ENCODE measurements at places on chromosomes 5 and 9.

DNA sequence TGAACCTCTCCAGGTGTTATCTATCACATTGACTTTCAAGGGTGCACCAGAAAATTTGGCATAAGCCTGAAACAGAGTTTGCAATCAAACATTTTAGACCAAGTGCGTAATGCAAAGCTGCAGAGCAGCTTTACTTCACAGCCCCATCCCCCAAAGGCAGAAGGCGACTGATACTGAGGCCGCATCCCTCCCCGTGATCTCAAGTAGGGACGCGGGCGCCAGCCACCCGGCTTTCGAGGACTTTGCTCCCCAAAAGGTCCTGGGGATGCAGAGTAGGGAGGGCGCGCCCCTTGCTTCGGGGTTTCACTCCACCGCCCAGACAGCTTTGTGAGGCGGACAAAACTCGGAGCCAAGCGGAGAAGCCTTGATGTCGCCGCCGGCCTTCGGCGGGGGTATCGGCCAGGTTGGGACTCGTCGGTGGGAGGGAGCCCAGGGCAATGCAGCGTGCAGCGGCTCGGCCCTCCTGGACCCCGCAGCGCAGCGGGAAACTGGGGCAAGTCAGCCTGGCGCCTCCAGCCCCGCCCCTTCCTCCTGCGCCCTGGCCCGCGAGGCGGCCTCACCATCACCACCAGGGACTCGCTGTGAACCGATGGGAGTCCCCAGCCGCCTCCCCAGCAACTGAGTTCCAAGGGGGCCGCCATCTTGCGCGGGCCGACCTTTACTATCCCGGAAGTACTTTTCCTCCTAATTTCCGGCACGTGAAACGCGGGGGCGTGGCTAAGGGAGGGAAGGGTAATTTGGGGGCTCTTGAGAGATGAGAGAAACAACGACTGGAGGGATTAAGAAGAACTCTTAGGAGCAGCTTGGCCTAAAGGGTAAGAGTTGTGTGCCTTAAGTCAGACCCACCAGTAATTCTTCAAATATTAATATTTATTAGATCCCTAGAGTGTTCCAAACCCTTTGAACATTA, at the start of gene MTX3:
Gene MTX3 (minus strand): TSS at position 665 of the 910 bp plus-strand sequence. CDS start 24 bp downstream, at position 641.
- DNase-seq = peak; percentile 94

GRCh38 chr5:68490406-68490805, 274.9 kb downstream of the PIK3R1 start:
- no peak for DNase-seq

- no peak for DNase-seq
Observed at GRCh38 chr9:127805620-127806019, 2.9 kb downstream of the FPGS start.

GRCh38 chr5:153222936-153223335, 267.5 kb upstream of the GRIA1 start:
- DNase-seq = no peak

DNA sequence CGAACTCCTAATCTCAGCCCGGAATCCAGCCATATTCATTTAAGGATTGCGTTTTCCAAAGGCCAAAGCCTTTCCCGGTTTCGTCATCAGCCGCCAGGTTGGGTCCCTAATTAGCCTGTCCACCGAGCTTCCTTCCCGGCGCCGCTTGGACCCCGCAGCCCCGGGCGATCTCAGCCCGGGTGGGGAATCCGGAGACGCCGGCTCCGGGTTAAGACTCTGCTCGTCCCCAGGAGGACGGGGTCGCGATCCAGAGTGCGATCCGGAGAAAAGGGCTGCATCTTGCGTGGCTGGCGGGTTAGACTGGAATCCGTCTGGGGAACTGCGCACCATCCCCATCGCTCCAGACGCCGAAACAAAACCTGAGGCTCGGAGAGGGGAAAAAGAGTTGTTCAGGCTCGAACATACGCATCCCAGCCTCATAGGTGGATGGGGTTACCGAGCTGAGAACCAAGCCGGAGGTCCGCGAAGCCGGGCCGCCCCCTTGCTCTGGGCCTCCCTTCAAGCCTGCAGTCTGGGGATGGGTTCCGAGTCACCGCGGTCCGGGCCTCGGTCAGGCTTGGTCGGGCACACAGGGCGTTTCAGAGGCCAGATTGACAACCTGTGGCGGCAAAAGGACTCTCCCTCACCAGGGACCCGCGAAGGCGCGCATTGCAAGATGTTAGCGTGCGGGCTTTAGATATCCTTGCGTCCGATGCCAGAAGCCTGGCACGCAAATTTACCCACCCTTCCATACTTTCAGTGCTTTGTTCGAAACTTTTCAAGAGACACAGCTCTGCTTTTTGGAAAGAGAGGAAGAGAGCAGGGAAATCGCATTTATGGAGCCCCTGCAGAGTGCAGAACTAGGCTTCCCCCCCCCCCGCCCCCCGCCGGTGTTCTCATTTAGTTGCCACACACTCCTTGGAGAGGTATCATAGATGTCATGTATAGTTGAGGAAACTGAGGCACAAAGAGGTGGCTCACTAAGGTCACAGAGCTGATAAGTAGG, 7.9 kb downstream of the MSX2 start:
- DNase-seq = no peak

GRCh38 chr5:159444441-159445082, 114.3 kb upstream of the IL12B start:
- DNase-seq = peak; percentile 50

DNA sequence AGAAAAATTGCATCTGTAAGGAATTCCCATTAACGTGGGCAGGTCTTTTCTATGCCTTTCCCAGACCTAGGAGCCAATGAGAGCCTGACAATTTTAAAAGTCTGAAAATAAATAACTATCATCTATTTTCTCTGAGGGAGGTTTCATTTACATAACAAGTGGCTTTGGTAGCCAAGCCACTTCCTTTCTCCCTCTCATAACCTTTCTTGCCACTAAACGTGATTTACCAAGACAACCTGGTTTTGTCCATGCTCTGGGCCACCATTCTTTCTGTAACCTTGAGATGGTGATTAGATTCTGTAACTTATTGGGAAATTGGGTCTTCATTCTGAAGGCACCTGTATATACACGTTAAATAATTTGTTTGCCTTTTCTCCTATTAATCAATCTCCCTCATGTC, 1046.9 kb downstream of the CDH12 start:
- no peak for DNase-seq

DNA sequence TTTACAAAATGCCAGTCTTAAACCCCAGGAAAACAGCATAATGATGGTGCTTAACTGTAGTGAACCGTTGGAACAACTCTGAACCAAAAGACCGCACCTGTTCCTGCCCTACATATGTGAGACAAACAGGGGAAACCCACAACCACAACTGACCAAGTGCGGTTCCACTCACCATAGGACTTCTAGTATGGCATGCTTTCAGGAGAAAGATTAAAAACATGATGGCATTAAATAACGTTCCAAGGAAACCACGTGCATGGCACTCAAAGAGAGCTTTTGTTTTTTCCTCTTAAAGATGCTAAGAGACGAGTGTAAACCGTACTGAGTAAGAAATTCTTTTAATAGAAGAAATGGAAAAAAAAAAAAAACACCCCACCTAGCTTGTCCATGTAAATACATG, 119.8 kb downstream of the SSBP2 start:
- peak; percentile 81 for DNase-seq

DNA sequence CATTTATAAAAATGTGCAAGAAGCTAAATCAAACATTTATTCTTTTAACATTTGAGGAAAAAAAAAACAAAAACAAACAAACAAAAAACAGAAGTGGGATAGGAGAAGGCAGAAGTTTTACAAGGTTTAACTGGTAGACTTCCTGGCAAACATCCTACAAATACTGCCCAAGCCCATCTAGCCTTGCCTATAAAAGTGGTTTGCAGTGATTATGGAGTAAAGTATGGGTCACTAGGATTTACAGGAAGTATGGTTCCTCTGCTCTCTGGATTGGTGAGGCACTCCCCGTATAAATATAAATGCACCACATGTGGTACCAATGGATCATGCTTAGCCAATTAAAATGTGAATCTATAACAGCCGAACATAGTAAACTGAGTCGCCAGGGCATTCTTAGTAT, 291.9 kb downstream of the EDIL3 start:
- DNase-seq = no peak

DNA sequence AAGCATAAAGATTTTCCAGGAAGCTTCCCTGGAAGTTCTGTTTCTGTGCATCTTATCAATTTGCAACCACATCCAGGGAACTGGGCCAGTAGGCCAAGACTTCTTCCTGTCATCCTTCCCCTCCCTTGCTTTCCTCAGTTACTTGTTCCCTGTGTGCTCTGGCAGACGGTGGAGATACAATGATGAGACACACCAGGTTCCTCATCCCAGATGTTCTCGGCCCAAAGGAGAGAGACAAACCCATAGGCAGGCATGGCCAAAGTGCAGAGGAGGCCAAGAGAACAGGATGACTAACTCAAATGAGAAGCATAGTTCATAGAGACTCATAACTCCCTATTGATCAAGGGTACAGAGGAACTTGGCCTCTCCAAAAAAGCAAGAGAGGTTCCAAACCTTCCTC, 652.6 kb downstream of the CCDC171 start:
- DNase-seq = no peak

DNA sequence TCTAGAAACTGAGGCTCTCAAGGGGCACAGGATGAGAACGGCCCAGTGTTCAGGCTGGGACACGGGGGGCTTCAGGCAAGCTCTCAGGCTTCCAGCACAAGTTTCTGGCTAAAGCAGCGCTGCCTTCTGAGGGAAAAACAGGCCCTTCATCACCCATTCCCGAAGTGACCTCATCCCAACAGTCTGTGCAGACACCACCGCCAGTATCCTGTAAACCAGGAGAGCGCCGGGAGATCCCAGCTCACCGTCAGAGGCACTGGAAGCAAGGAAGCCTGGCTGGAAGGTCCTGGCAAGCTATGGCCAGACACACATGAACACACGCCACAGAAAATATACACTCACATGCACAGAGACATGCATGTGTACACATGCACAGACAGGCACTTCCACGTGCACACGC, 8.8 kb downstream of the SLC12A7 start:
- DNase-seq = no peak

DNA sequence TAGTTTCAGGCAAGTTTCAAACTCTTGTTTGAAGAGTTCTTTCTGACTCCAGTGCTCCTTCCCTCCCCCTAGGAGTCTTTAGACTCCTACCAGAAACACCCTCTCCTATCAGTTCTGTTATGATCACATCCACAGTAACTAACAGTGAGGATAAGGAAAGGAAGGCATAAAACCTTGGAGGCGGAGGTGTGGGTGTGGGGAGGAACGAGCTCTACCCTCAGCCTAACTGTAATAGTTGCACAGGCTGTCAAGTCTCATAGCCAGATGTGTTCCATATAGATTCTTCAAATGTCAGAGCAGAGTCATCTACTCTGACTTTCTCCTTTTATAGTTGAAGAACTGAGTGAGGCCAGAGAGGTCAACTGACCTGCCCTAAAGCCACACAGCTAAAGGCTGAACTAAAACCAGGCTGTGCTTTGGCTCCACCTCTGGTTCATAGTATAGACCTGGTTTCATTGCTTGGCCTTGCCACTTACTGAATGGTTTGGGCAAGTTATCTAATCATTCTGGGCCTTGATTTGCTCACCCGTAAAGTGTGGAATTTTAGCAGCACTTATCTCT, 34.4 kb upstream of the PIK3R1 start:
- DNase-seq = no peak

DNA sequence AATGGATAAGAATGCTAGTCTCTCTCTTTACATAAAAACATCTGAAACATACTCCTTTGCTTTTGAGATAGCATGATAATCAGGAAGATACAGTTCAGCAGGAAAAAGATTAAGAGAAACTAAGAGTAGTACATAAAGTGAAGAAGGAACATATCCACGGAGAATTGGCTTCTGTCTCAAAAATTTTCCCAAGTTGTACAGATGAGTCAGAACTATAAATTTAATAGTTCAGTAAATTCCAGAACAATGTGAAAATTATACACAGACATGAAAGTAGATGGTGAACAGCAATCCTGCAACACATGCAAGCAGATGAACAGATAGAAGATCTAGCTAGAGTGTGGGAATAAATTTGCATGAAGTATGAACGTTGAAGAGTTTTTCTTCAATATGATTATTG, 691.4 kb upstream of the RIOK2 start:
- no peak for DNase-seq

DNA sequence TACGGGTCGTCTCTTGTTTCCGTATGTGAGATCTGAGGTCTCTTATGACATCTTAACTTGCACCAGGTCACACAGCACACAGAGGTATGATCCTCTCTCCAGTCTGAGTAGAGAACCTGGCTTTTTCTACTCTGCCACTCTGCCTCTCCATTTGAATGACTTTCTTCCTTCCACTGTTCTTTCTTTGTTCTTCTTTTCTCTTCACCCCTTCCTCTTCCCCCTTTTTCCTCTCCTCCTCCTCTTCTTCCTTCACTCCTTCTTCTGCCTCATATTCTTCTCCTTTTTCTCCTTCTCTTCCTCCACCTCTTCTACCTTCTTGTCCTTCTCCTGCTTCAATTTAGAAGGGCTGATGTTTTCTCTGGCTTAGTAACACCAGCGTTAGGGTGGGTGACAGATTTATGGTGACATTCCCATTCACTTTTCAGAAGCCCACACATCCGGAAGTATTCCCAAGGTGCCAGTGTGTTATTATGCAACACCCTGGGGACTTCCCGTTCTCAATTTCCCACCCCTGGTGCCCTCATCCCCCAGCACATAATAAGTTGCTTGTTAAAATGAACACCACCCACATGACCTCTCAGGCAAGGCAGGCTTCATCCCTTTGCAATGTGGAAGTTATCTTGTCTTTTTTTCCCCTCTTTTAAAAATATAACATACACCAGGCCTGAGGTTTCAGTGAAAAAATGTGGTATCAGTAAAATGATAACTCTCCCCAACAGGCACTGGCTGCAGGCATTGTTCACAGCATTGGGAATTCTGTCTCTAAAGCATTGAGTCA, 122.0 kb downstream of the PAPPA start:
- DNase-seq = no peak

- DNase-seq = no peak
Observed at GRCh38 chr9:119436261-119436660, 67.0 kb upstream of the BRINP1 start.

DNA sequence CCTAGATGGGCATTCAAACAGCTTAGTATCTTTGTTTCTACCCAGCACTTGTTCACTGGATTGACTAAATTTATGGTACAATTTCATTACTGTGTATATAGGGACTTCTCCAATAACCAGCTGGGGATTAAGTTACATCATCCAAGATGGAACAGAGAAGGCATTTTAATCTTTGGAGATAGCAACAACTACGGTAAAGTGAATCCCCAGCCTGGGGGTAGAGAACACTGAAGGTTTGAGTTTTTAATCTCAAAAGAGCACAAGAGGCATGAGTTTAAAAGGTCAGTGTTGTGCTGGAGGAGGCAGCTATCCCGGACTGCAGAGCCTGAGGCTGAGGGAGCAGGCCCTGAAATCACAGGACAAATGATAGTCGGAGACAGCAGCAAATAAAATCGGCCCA, 28.6 kb downstream of the DDX31 start:
- DNase-seq = no peak

GRCh38 chr5:103247118-103247517, 11.4 kb upstream of the MACIR start:
- DNase-seq = no peak

GRCh38 chr9:137383784-137384756, 38.9 kb downstream of the EXD3 start:
- no peak for DNase-seq

- DNase-seq = no peak
Observed at GRCh38 chr5:2190549-2190948, 307.8 kb upstream of the IRX4 start.

- DNase-seq = no peak
Observed at GRCh38 chr9:107862323-107862722, 372.8 kb upstream of the KLF4 start.

- DNase-seq = no peak
Observed at GRCh38 chr5:144369006-144369405, 198.3 kb downstream of the KCTD16 start.

Data from activated CD4-positive, alpha-beta T cell treated with anti-CD3 and anti-CD28 coated beads, Interleukin-2, amount 50 U/mL, for 16 hours (primary cell).